MV-4-11 (cell line): ENCODE measurements at places on chromosomes 2 and 18.
A peak's percentile ranks its signal among the peaks of the same experiment; 100 is the strongest.

GRCh38 chr18:21303445-21303844 is 61.4 kb downstream of the GREB1L start:
- DNase-seq = no peak

DNA sequence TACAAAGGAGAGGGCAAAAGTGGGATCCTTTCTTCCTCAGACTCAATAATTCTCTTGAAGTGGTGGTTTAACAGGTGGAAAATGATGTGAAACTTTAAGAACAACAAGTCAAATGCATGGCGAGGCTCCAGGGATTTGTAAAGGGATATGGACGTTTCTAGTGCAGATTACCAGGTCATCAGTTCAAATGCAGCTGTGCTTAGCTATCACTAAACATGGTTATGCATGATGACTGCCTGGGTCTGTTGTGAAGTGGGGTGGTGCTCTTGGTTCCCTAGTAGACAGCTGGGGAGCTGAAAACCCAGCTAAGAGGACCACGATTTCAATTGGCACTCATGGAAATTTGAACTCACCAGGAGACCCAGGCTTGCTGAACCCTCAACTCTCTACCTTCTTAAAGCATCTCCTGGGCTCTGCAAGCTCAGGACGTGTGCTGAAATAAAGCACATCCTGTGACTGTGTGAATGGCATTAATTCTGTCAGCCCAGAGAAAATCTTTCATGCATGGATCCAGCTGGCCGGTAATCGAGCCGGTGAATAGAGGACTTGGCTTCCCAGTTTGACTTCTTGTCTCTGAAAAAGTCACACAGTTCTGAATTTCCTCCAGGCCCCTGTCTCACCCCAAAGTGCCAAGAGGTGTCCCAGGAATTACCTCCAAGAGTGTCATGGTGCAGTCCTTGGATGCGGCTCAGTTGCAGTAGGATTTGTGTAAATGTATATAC is 146.1 kb downstream of the MTX2 start:
- DNase-seq = no peak

DNA sequence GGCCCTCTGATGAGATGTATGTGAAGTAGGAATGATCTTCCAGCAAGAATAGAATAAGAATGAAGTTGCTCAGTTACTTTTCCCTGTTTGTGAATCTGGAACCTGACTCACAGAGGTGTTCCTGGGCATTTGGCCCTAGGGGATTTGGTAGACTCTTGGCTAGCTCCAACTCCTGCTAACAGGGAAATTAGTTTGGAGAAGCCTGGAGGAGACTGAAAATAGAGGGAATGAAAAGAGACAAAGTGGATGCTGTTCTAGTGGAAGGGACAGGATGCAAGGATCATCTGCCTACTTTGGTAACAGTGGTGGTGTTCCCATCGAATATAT is 19.6 kb downstream of the TMEM17 start:
- DNase-seq = no peak

DNA sequence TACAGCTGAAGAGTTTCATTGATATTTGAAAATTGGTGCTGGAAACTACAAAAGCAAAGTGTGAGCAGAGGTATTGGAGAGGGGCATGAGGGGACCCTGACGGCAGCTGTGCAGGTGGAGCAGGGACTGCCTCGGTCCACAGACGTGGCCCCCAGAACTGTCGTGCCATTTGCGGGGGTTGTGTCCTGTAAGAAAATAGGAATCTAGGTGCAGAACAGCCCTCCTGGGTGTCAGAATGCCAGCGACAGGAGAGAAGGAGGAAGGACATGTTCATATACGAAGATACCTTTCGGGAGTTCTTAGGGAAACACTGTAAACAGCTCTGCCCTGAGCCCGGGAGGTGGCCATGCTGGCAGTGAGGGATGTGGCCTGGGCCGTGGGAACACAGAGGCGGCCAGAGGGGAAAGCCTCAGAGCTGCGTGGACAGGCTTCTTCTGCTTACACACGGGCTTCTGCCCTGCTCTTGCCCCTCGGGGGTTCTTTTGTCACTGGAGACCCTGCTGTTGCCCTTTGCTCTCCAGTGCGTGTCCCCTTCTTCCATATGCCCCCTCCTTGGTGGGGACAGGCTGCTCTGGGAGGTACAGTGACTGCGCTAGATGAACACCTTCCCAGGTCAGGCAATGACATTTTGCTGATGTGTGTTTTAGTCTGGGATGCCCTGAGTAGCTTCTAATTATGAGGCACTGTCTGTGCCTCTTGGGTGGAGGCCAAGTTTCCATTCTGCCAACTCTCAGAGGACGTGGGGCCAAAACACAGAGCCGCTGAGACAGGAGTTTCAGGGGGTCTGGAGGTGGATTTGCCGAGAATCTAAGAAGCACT is 81.9 kb upstream of the TXNDC2 start:
- peak; percentile 19 for DNase-seq

DNA sequence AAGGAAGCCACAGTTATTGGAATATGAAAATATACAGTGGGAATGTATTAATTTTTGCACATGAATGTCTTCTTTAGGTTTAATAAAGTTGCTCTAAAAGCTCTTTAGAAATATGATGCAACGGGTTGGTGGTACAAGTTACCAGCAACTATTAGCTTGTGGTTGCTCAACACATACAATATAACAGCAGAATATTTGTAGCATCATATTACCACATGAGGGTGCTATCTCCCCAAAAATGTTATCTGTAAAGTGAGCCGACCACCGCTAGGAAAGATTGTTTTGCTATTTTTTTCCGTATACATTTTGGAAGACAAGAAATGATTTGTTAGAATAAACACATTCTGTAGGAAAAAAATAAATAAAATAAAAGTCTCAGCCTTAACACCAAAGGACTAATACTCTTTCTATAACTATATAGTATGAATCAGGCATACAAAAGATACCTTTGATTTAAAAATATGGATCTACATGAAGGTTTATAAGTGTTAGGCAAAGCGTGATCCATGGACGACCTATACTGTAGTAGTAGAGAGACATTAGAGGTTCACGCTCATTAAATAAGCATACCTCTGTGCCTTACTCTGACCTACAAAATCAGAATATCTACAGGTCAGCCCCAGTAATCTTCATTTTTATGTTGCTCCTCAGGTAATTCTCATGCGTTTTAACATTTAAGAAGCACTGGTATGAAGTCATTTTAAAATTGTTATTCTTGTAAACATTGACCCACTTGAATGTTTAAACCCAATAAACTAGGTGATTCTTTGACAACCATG is 1110.6 kb upstream of the ACVR2A start:
- DNase-seq = peak; percentile 67

DNA sequence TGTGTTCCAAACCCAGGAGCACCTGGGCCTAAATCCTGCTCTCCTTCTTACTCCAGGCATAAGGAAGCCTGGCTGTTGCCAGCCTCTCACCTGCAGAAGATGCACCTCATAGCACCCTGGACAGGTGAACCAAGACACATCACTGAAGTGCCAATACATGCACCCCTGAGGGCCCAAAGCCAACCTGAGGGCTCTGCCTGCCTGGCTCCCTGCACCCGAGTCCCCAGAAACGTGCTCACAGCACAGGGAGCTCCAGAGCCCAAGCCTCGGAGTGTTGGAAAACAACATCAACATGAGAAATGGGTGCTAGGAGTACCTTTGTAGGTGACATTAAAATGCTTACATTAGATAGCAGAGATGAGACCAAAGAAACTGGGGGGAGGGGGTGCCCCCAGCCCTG is 96.3 kb upstream of the RAB6C start:
- DNase-seq = no peak

GRCh38 chr2:3272761-3273160 is 104.9 kb downstream of the EIPR1 start:
- no peak for DNase-seq

DNA sequence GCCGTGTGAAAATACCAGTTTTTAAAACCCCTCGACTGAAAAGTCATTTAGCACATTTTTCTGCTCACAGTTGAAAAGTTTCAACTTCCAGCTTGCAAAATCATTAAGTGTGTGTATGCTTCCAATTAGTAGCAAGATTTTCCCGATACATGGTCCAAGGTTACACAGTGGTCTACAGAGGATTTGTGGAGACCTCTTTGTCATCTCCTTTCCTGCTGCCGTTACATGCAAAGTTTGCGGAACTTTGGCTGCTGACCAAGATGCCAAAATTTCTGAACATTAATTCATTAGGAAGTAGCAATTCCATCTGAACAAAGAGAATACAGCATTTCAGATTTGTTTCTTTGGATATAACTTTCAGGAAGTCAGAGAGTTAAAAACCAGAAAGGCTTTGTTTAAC is 474.6 kb downstream of the PLCL1 start:
- DNase-seq = no peak

GRCh38 chr2:236558993-236559978 is 10.3 kb upstream of the ACKR3 start:
- DNase-seq = no peak

GRCh38 chr2:203548887-203549286 is 13.8 kb upstream of the RAPH1 start:
- DNase-seq = no peak

DNA sequence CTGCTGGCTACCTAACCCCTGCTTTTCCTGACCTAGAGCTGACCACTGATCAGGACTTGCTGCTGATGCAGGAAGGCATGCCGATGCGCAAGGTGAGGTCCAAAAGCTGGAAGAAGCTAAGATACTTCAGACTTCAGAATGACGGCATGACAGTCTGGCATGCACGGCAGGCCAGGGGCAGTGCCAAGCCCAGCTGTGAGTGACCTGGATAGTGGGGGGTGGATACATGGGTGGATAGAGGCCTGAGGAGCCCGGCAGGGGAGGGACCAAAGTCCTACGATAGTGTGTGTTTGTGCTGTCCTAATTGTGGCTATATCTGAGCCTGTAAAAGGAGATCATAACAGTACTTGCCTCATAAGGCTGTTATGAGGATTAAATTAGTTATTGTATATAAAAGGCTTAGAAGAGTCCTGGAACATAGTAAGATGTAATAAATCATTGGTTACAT is 8.2 kb downstream of the PLCD4 start:
- no peak for DNase-seq

- DNase-seq = no peak
These were observed 236.0 kb downstream of the DOK6 start for GRCh38 chr18:69636529-69637301.

- no peak for DNase-seq
These were observed 172.8 kb downstream of the DCDC2C start for GRCh38 chr2:3876221-3876620.

- peak; percentile 84 for DNase-seq
These were observed 1.7 kb upstream of the ESCO1 start for GRCh38 chr18:21602299-21602587.

GRCh38 chr2:151239624-151240023 is 22.0 kb downstream of the RBM43 start:
- peak; percentile 8 for DNase-seq

GRCh38 chr2:222750533-222750932 is 79.1 kb downstream of the MOGAT1 start:
- DNase-seq = peak; percentile 50

DNA sequence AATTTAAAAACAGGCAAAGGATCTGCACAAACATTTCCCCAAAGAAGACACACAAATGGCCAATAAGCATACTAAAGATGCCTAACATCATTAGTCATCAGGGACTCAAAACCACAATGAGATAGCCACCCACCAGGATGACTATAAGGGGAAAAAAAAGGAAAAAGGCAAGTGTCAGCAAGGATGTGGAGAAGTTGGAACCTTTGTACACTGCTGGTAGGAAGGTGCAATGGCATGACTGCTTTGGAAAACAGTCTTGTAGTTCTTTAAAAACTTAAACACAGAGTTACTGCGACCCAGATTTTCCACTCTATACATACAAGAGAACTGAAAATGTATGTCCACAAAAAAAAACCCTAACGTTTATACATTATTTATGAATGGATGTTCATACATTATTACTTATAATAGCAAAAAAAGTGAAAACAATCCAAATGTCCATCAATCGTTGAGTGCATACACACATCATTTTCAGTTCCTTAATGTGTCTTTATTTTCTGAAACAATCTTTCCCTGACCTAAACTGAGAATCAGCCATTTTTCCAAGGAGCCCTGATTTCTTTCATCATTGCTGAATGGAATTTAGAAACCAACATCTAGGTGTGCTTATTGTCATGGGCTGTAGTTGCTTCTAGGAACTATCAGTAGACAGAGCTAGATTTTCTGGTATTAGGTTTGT is 64.7 kb upstream of the TLK1 start:
- peak; percentile 57 for DNase-seq
